ENCODE measurements at places on chromosomes 7 and 10.

- no peak for DNase-seq
These were observed 384.9 kb upstream of the RNF32 start for GRCh38 chr7:156255635-156256034.

DNA sequence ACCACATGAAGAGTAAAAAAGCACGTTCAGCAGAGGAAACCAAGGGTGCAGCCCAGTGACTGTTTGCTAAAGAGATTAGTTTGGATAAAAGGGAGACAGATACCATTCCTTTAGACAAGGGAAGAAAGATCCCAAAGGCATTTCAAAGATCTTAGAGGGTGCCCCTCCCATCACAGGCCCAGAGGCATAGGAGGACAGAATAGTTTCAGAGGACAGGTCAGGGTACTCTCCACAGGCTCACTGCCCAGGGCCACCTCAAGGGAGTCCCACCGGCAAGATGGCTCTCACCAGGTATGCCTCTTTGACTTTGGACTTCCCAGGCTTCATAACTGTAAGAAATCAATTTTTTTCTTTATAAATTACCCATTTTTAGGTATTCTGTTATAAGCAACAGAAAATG is 4.7 kb upstream of the TCTN3 start:
- no peak for DNase-seq

GRCh38 chr7:50721160-50721559 is 61.5 kb downstream of the GRB10 start:
- peak; percentile 37 for DNase-seq

- DNase-seq, result no peak
These were observed 66.3 kb upstream of the EMX2 start for GRCh38 chr10:117476281-117476680.

DNA sequence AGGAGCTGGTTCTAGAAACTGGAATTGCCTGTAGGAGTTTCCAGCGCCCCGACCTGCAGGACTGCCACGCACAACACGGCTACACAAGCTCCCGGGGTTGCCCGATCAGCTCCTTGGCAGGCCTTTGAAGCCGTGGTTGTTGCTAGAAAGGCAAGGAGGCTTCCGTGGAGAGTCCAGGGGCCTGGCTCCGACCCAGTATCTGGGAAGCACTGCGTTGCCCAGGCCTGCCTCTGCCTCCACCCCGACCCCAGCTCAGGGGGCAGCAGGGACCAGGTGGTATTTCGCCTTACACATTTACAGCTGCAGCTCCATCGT is 54.4 kb downstream of the PROSER2 start:
- DNase-seq, result no peak

DNA sequence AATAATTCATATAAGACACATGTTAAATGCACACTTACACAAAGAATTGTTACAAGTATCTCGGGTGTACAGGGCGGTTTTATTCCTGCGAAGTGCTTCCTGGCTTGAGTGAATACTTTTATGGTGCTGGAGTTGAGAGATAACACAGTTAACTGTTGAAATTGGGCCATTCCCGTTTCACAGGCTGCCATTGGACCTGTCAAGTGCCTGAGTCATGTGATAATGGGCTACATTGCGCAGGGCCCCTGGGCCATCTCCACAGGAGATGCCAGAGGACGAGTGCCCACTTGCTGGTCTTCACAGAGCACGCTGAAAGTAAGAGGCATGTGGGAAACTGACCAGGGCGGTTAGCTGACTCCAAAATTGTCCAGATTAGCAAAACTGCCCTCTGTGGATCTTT is 4.8 kb downstream of the FBH1 start:
- no peak for DNase-seq

DNA sequence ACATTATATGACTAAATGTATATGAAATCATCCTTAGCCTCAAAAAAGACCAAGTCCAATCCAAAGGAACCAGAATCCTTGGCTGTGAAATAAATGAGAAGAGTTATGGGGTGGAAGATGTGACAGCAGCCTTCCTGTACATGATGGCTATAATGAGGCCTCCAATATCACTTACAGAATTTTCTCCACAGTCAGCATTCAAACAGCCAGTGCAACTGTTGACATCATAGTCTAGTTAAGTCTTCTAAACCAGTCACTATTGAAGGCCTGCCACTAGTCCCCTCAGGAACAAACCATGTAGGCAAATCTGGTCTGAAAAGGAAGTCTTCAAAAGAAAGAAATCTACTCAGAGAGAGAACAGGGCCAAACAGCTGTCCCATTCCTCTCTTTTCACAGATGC is 219.5 kb upstream of the CCDC6 start:
- no peak for DNase-seq

- DNase-seq, result no peak
These were observed 88.3 kb upstream of the ANTXRL start for GRCh38 chr10:46198516-46198915.

DNA sequence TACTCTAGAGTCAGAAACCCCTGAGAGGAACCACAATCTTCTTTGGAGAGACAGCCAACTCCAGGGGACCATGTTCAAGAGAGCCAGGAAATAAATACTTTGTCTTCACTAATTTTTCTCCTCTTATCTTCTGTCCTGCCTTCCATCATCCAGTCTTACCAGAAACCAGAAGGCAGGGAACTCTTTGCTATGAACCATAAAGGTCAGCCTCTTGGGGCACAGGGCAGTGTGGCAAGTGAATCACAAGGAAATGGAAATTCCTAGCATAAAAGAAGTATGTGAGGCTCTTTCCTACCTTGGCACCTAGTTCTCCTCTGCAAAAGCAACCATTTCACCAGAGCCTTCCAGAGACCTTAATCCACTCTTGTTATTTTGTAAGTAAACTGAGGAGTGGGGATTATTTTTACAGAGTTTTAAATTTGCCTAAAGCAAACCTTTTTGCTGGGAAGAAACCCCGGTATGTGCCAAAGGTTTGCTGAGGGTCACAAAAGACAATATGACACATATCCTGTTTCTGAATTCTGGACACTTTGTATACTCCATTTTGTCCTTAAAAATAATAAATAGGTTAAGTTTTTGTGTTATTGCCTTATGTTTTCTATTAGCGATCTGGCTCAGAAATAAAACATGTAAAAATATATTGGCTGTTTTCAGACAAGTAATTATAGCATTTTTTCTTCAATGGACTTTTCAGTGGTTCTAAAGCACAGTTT is 87.1 kb downstream of the ADAM22 start:
- peak; percentile 20 for DNase-seq

DNA sequence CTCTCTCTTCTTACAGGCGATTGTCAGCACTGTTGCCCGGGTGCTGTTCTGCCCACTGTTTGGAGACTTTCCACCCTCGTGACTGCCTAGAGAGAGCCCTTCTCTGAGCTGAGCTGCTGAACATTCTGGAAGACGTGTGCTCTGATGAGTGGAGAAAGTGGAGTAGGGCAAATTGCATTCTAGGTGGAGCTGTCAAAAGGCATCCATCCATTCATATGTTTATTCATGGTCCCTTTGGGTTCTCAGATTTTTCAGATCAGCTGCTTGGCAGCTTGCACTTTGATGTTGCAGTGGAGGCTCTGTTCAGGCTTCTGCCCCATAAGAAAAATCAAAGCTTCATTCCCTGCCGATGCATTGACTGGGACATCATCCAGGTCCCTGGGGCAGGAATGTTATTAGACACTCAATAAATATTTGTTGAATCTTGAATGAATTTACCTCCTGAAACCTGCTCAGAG is 120.7 kb upstream of the EEPD1 start:
- peak; percentile 27 for DNase-seq

- DNase-seq, result no peak
These were observed 12.2 kb upstream of the CPA1 start for GRCh38 chr7:130367836-130368746.

DNA sequence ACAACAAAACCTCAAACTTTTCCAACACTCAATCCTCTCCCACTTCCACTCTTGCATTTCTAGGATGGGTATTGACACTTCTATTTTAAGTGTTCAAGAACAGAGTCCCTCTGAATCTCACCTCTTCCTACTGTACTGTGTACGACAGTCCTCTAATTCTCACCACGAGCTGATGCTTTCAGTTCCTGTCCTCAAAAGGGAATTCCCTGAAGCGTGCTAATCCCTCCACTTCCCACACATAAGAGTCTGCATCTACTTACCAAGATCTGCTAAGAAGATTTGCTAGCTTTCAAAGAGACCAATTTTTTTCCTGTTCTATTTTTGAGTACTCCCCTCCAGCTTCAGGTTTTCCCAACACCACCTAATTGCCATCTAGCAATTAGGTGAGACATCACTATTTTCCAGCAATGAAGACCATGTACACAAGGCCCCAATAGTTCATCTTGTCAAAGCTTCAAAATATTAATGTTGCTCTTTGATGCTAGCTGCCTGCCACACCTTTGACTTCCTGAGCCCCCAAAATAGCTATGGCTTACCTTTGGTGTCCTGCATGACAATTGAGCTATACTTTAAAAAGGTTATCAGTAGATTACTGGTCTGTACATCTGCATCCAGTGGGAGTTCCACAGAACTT is 54.4 kb downstream of the ARMH3 start:
- no peak for DNase-seq

GRCh38 chr10:43606323-43607198 is at the start of gene ZNF485:
TSS of gene ZNF485 (plus strand) at chr10:43606438. CDS start at chr10:43607051, 613 bp downstream.
- peak; percentile 66 for DNase-seq

- DNase-seq, result peak; percentile 56
These were observed 34.6 kb downstream of the TRIM8 start for GRCh38 chr10:102678842-102679289.

DNA sequence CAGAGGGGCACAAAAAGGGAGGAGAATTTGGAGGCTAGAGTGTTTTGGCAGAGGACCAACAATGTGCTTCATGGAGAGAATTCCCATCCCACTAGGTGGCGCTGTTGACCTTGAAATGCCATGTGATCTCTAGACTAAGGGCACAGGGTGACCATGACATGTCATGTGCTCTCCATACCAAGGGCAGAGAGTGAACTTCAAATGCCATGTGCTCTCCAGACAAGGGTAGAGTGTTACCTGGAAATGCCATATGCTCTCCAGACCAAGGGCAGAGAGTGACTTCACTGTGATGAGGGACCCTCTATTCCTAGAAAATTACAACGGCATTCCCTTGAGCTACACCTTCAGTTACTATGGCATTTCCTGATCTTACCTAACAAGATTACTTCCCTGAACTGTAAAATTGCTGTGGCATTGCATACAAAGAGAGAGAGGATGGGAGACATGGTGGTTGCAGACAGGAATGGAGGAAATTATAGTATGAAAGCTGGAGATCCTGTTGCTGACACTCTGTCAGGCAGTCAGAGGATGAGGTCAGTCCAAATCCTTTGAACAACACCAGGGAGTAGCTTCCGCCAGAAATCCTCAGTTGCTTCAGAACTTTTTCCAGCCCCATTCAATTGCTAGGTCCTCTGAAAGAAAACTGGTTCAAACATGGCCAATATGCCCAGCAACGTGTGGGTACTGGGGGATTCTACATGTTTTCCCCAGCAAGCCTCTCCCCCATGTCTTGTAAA is 60.9 kb upstream of the ACSM6 start:
- peak; percentile 58 for DNase-seq

- peak; percentile 65 for DNase-seq
These were observed 181.4 kb downstream of the GNAT3 start for GRCh38 chr7:80330434-80330833.

GRCh38 chr10:78651287-78651686 is 417.5 kb upstream of the ZMIZ1 start:
- no peak for DNase-seq

GRCh38 chr7:149427096-149427680 is 33.7 kb downstream of the ZNF777 start:
- DNase-seq, result no peak

DNA sequence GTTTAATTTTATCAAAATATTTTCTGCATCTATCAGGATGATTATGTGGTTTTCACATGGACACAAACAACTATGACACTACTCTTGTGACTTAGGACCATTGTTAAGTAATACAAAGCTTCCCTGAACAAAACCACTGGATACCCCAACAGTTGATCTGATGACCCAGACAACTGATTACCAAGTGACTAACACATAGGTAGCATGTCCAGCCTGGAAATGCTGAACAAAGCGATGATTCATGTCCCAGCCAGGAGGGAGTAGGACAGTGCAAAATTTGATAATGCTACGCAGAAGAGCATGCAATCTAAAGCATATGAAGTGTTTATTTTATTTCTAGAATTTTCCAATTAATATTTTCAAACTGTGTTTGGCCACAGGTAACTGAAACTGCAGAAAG is 8.9 kb upstream of the PNLIP start:
- DNase-seq, result no peak

- peak; percentile 87 for DNase-seq
These were observed 55.8 kb downstream of the RBM17 start for GRCh38 chr10:6144406-6145165.

DNA sequence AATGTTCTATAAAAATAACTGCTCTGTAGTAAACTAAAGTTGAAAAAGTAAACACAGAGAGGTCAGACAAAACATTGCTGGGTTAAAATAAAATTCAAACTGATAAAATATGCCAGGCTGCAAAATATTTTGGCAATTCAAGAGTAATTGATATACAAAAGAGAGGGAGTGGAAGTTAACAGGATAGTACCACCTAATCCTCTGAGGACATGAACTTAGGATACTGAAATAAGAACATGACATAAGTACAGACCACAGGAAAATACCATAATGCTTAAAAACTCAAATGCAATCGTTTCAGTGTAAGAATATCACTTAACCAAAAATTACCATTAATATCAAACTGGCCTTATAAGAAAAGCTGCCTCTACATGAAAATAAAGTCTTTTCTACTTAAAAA is 37.6 kb upstream of the GPR22 start:
- no peak for DNase-seq

- DNase-seq, result no peak
These were observed 138.0 kb upstream of the FRMD4A start for GRCh38 chr10:14468726-14469125.

- DNase-seq, result no peak
These were observed 228.1 kb upstream of the PFKP start for GRCh38 chr10:2839081-2839725.
